ENCODE measurements at places on chromosomes 16 and 17. TPM values are rescaled to one million over a fixed set of nuclear protein-coding genes. Genes with fewer than 3 reads are reported as not detected.

Gene PPP1R1B
- total RNA-seq, result 350 TPM

Gene HS3ST3A1
- total RNA-seq, result 0.48 TPM

Gene TMIGD1
- 107 TPM for total RNA-seq

Gene JMJD6
- 41.6 TPM for total RNA-seq

All from colonic mucosa (tissue), 4 donors.